Thymus (tissue), 14 donors: ENCODE measurements at places on chromosomes 2 and 18. TPM values are rescaled to one million over a fixed set of nuclear protein-coding genes. Genes with fewer than 3 reads are reported as not detected.

CXCR1 gene
- 0.24 TPM for total RNA-seq

LYPD6B gene
- 0.24 TPM for total RNA-seq

- DNase-seq: no peak
Measured at GRCh38 chr2:43127208-43127940, 99.0 kb downstream of the ZFP36L2 start.

DNA sequence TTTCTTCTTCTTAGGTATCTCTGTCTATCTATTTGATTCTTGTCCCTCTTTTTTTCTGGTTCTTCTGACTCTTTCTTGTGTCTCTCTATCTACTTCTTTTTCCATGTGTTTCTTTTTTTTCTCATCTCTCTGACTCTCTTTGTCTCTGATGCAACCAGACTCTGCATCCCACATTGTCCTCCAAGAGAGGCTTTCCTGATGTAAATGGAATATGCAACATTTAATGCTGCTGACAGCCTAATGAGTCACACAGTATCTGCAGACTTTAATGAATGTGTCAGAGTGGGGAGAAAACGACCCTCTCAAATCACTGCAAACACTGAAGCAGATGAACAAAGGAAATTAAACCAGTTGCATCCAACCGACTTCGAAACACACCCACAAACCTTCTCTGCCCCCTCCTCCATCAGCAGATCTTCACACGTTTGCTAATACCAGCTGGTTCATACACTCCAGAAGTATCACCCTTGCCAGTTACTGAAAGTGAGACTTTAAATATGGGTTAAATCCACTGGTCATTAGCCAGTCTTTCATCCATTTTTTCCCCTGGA lies 351.5 kb downstream of the TXNL1 start:
- no peak for DNase-seq

- no peak for DNase-seq
Measured at GRCh38 chr2:15119722-15120175, 441.4 kb downstream of the NBAS start.

- no peak for DNase-seq
Measured at GRCh38 chr2:233060980-233061590, 943 bp downstream of the INPP5D start.
